ENCODE measurements at places on chromosomes 4 and X.
A peak's percentile ranks its signal among the peaks of the same experiment; 100 is the strongest.

- DNase-seq, result no peak
Observed at GRCh38 chr4:154984148-154984547, 203.1 kb downstream of the RBM46 start.

- no peak for DNase-seq
Observed at GRCh38 chr4:74794382-74795010, at the start of gene BTC. Gene BTC, minus strand, starts transcription at chr4:74794523. Its CDS starts 198 bp downstream, at chr4:74794325.

- DNase-seq, result no peak
Observed at GRCh38 chrX:44253575-44253942, 89.9 kb downstream of the EFHC2 start.

DNA sequence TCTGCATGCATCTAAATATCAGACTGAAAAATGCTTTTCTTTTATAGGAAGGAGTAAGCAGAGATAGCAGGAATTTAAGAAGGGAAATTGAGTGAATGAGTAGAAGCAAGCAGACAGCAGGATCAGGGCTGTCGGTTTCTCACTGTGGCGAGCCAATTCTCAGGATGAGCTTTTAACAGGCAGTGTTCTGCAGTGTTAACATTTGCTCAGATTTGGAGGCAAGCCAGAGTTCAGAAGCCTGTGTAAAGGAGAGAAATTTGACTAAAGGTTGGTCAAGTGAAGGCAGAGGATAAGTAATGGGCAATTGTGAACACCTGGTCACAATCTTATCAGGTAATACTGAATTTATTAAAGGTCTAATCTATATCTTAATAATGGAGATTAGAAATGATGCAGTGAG is 133.3 kb upstream of the MAGEB16 start:
- no peak for DNase-seq

GRCh38 chr4:114146947-114147618 is 167.6 kb upstream of the ARSJ start:
- no peak for DNase-seq

DNA sequence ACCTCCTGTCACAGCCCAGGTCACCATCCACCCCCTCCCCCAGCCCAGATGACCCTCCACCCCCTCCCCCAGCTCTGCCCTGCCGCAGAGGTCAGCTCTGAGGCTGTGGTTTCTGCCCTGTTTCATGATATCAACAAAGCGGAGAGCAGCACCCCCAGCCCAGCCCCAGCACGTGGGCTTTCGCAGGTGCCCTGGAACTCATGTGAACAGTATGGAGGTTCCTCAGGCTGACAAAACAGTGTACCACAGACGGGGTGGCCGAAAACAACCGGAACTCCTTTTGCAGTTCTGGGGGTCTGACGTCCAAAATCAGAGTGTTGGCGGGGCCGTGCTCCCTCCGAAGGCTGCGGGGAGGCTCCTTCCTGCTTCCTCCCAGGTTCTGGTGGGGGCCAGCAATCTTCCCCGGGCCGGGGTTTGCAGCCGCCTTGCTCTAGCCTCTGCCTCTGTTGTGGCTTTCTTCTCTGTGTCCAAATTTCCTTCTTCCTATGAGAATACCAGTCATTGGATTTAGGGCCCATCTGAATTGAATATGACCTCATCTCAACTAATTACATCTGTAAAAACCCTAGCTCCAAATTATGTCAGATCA is 7.9 kb upstream of the PSAPL1 start:
- no peak for DNase-seq

GRCh38 chr4:60737858-60738257 is 462.3 kb upstream of the ADGRL3 start:
- DNase-seq, result no peak

DNA sequence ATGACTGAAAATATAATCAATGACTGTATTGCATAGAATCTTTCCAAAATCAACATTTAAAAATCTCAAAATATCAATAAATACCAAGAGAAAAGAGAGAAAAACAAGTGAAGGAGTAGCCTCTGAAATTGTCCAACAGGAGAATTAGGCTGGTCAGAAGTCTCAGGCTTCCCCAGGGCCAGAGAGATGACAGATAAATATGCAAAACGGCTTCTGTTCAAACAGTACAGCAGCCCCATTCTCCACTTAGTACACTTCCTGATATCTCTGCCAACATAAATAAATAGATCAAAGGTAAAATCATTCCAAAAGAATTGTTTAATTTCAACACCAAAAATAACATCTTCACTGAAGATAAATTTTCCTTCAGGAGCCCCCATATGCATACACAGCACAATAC is 204.7 kb upstream of the GABRA2 start:
- no peak for DNase-seq

GRCh38 chr4:91345632-91346031 is 958.1 kb upstream of the GRID2 start:
- DNase-seq, result no peak

GRCh38 chr4:189940178-189941004 is at the start of gene FRG1:
Gene FRG1, plus strand, starts transcription at chr4:189940872. Its CDS starts 138 bp downstream, at chr4:189941010.
- peak; percentile 97 for DNase-seq

- DNase-seq, result no peak
Observed at GRCh38 chr4:76904646-76905190, 6.8 kb upstream of the SOWAHB start.

- peak; percentile 55 for DNase-seq
Observed at GRCh38 chr4:145299380-145300076, 119.1 kb upstream of the OTUD4 start.

DNA sequence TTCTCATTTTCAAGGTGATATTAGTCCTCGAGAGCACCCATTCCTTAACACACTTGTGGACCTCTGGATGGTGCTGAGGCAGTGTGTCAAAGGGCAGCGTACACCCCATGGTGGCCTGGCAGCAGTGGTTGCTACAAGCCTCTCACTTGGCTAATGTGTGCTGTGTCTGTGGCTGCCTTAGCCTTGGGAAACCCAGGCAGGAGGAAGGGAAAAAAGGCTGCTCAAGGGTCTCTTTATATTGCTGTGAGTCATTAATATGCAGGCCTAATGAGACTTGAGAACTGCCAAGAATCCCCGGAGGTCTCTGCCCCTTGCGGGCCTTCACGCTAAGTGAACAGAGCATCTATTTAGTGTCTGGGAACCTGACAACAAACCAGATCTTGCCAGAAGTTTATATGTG is 7.0 kb downstream of the PCDH10 start:
- DNase-seq, result no peak

- DNase-seq, result no peak
Observed at GRCh38 chr4:182169987-182170386, 73.2 kb upstream of the TENM3 start.

DNA sequence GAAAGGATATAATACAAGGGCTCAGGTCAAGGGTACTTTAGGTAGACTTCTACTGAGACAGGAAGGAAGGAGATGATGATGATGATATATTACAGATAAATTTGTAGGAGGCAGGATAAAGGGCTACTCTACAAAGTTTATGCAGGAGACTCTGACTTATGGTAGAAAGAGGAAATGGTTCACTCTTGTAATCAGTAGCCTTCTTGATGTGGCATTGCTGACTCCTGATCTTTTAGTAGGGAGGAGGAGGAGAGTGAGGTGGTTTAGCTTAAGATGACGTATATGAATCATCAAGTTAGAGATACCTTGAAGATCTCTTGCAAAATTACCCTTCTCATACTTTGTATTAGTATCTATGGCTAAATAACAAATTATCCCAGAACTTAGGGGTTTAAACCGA is 4.7 kb downstream of the BLTP1 start:
- no peak for DNase-seq

- no peak for DNase-seq
Observed at GRCh38 chr4:80568891-80569290, 233.4 kb downstream of the CFAP299 start.

DNA sequence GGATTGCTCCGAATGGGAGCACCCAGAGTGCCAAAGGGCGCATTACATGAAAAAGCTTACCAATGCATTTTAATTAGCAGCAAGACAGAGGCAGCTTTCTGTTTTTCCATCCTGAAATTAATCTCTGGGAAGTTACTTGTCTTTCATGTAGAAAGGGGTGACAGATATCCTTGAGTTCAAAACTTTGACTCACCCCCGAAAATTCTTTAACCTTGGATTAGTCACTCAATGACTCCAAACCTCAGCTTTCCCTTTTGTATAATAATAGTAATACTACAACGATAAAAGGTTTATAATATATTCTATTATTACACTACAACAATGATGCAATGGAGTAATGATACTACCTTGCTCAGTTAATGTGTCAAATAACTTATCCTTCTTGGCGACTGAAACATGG is 126.3 kb downstream of the ADAMTS3 start:
- no peak for DNase-seq

- no peak for DNase-seq
Observed at GRCh38 chr4:156098805-156099204, 145.1 kb upstream of the CTSO start.

GRCh38 chr4:175935016-175935661 is 123.1 kb upstream of the GPM6A start:
- no peak for DNase-seq

GRCh38 chr4:81040012-81040659 is 9.6 kb downstream of the BMP3 start:
- no peak for DNase-seq

GRCh38 chr4:136908122-136908521 is 624.2 kb downstream of the PCDH18 start:
- no peak for DNase-seq

GRCh38 chrX:136190038-136190713 is 42.8 kb downstream of the FHL1 start:
- no peak for DNase-seq

GRCh38 chrX:13195340-13195739 is 124.5 kb downstream of the ATXN3L start:
- DNase-seq, result no peak

DNA sequence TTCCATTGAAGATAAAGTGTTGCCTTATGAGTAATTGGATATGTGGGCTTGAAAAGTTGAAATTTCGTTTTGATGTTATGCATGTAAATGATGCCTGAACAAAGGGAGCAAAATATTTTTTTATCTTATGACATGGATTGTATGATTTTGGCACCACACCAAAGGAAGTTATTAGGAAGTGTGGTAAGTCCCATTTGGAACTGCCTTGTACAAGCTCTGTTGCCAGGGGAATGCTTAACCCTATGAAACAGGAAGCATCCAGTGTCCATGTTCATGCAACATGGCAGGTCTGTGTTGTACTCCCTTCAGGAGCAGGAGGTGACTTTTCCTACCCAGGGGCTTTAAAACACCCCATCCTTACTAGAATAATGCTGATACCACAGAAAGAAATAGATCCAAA is 13.2 kb downstream of the SMPX start:
- no peak for DNase-seq

GRCh38 chr4:48970471-48970921 is 15.6 kb upstream of the CWH43 start:
- DNase-seq, result no peak

- no peak for DNase-seq
Observed at GRCh38 chr4:110411574-110412011, 64.4 kb upstream of the ENPEP start.

DNA sequence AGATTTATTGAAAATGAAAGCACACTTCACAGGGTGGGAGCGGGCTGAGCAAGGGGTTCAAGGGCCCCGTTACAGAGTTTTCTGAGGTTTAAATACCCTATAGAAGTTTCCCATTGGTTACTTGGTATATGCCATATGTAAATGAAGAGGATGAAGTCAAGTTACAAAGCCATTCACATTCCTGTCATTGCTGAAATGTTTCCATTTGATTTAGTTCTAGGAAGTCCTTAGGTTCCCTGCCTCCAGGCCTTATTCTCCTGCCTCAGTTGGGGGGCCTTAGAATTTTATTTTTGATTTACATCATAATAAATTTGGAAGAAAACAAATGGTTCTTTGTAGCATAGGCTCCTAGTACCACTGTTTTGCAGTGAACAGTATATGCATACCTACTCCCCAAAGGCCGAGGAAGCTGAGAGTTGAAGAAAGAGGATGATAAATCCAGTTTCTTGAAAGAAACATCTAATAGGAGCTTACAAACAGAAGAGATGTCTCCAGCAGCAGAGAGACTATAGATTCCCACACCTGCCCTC is 31.8 kb downstream of the SERTM2 start:
- DNase-seq, result no peak

DNA sequence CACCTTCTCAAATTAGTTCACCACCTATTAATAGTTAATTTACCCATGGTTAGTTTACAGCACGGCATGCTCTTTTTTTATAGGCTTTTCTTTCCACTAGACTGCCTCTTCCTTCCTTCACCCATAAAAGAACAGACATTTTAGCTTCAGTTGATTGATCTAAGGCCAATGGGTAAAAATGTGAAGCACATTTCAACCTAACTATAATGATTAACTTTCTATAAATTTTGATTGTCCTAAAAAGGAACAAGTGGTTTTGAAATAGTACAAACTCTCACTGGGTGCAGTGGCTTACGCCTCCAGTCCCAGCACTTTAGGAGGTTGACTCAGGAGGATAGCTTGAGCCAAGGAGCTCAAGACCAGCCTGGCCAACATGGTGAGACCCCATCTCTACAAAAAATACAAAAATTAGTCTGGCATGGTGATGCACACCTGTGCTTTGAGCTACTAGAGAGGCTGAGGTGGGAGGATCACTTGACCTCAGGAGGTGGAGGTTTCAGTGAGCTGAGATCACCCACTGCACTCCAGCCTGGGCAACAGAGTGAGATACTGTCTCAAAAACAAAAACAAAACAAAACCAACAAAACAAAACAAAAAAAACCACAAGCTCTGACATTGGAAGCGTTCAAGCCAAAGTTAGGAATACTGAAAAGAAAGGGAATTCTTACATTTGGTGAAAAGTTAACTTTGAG is 89.9 kb upstream of the FAT1 start:
- no peak for DNase-seq

DNA sequence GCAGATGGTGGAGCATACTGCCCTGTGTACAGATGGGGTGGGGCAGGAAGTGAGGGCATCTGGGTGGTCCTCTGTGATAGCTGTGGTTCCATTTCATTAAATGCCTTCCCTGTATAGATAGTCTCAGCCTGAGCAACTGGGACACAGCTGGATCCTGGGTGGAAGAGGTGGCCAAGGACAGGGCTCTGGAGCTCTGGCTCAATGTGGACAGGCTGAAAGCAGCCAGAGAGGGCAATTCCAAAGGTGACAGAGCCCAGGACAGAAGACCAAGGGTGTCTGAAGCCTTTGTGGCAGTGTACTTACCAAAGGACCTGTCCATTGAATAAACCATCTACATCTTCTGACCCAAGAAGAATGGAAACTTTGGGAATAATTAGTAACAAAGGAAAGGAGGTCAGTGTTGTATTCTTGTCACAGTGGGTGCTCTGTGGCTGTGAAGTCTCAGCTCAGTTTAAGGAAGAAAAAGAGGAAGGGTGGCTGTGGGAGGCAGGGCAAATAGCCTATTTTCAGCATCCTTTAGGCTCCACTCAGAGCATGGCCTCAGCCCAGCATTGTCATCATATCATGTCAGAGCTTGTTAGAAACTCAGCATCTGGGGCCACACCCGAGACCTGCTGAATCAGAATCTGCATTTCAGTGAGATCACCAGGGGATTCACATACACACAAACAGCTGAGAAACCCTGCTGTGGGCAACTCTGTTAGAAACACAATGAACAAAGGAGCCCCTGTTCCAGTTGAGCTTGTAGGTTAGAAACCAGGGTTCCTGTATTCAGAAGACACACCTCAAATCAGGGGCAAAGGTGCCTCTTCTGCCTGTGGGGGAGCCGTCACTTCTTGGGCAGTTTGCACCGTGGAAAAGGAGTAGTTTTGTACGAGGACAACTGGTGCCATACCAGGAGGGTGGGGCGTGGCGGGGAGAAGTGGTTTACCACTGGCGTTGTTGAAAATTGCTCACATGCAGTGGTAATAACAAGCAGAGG is 168.6 kb downstream of the PTTG2 start:
- DNase-seq, result peak; percentile 32

- no peak for DNase-seq
Observed at GRCh38 chrX:154729439-154729838, 21.4 kb downstream of the GAB3 start.

All from stimulated activated CD4-positive, alpha-beta T cell treated with anti-CD3 and anti-CD28 coated beads, TNF-alpha, amount 100 ng/mL, for 4 hours (primary cell).